ENCODE measurements at places on chromosomes 5 and 9. TPM values are rescaled to one million over a fixed set of nuclear protein-coding genes. Genes with fewer than 3 reads are reported as not detected.

Gene EDIL3
- 182 TPM for total RNA-seq

Gene ANKRD18A
- total RNA-seq = not detected

Gene GLRA1
- total RNA-seq = not detected

Gene PFN3
- not detected for total RNA-seq

Gene LCN1
- 0.59 TPM for total RNA-seq

Gene LRRC19
- not detected for total RNA-seq

Gene ZNF300
- 7.4 TPM for total RNA-seq
